ENCODE measurements at places on chromosomes 12 and 14. TPM values are rescaled to one million over a fixed set of nuclear protein-coding genes. Genes with fewer than 3 reads are reported as not detected.

The RPS6KL1 gene
- total RNA-seq = 0.47 TPM

The CCDC85C gene
- 2.0 TPM for total RNA-seq

The ESRRB gene
- total RNA-seq = under 0.01 TPM

The HOXC13 gene
- not detected for total RNA-seq

The SLC5A8 gene
- not detected for total RNA-seq

The EMP1 gene
- total RNA-seq = 71.4 TPM

The PPM1H gene
- total RNA-seq = 0.17 TPM

The CDCA3 gene
- 3.0 TPM for total RNA-seq

The FAM90A1 gene
- total RNA-seq = not detected

The APOF gene
- not detected for total RNA-seq

The SMCO2 gene
- not detected for total RNA-seq

The SIRT4 gene
- 2.7 TPM for total RNA-seq

The COQ10A gene
- total RNA-seq = 9.1 TPM

The RTN1 gene
- total RNA-seq = 0.16 TPM

The KERA gene
- not detected for total RNA-seq

The GARIN6 gene
- not detected for total RNA-seq

The KCNK13 gene
- total RNA-seq = not detected

The SYNDIG1L gene
- total RNA-seq = under 0.01 TPM

The USP44 gene
- 10.0 TPM for total RNA-seq

The SLC35F4 gene
- 0.26 TPM for total RNA-seq

The FAM177A1 gene
- 50.0 TPM for total RNA-seq

The TDRD9 gene
- total RNA-seq = 1.6 TPM

The GLS2 gene
- 0.16 TPM for total RNA-seq

The RPL10L gene
- not detected for total RNA-seq

The SELPLG gene
- 1.5 TPM for total RNA-seq

The RD3L gene
- not detected for total RNA-seq

The PTCSC3 gene
- not detected for total RNA-seq

The INHBC gene
- total RNA-seq = not detected

The ACOT4 gene
- total RNA-seq = 0.32 TPM

The GYS2 gene
- not detected for total RNA-seq

The SLC17A8 gene
- total RNA-seq = 0.16 TPM

The CSRP2 gene
- total RNA-seq = 4.4 TPM

The TMEM30B gene
- 2.0 TPM for total RNA-seq

The SOAT2 gene
- 0.16 TPM for total RNA-seq

The LGALS3 gene
- total RNA-seq = 302 TPM

The MYH6 gene
- not detected for total RNA-seq

The BDKRB2 gene
- total RNA-seq = 80.9 TPM

The LRFN5 gene
- total RNA-seq = 13.2 TPM

Measured in bronchial smooth muscle cell (primary cell).